ENCODE measurements at places on chromosomes 3 and 15.

DNA sequence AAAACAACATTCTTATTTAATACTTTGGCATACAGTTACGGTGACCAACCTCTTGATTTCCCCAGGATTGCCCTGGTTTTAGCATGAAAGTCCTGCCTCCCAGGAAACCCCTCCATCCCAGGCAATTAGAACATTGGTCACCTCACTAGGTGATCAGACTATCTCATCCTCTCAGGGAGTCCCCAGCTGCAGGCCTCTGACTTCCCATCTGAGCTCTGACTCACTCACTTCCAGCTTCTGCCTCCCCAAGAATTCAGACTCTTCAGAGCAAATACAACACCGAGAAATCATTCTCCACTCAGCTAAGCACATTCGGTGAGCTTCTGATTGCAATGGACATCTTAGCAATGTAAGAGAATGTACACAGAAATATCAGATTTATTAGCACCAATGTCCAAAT, 92.4 kb upstream of the HES1 start:
- DNase-seq: no peak

DNA sequence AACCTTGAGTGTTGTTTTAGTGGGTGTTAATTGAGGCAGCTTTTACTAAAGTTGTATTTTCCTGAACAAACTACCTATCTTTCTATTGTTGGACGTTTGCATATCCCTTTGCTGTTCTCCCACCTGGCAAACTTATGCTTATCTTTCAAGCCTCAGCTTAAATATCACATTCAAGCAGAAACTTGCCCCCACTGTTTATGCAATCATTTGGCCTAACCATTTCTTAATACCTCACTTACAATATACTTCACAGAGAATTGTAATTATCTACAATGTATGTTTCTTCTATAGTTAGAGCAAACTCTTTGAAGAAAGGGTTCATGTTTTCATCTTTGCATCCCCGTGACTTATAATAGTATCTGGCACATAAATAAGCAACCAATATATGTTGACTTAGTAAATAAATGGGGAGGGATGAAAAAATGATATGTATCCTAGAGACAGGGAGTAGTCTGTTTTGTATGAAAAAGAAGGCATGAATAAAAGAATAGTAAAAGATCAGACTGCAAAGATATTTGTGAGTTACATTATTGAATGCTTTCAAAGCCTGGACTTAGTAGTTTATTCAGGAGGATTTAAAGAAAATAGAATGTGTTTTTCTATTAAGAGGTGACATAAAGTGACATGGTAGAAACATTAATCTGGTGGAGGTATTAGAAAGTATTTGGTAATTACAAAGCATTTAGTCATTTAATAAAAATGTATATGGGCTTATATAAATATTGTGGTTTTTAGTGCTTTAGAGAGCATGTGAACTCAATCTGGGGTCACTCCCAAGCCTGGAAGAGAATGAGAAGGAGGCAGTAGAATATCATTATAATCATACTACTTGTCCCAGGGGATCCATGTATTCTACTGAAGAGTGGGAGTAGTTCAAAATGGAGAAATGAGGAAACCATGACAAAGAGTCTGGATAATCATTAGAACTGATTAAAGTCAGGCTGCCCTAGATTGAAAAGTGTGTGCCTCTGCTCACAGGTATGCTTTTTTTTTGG, 60.0 kb upstream of the DCBLD2 start:
- DNase-seq: no peak

GRCh38 chr3:156507285-156507684, 47.6 kb downstream of the SSR3 start:
- DNase-seq: no peak

DNA sequence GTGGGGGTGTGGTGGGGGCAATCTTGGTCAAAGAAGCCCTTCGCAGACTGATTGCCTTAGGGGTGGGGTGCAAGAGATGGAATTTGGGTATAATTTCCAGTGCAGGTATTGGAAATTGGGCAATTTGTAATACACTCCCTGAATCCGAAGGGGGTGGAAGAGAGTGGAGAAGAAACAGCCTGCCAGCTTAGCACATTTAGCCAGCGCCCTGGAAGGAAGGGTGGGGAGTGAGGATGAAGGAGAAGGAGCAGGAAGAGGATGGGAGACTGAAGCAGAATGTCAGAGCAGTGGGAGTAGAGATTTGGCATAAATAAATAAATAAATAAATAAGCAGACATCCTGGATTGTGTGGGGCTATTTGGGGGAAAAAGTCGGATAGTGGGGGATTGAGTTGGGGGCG, 1.6 kb downstream of the GAP43 start:
- no peak for DNase-seq

Measured in D721Med (cell line).